Stimulated activated effector memory CD8-positive, alpha-beta T cell treated with anti-CD3 and anti-CD28 coated beads, Interleukin-12 subunit alpha, Interleukin-12 subunit beta, amount 100 ng/mL, for 72 hours (primary cell): ENCODE measurements at places on chromosomes 4 and X.
A peak's percentile ranks its signal among the peaks of the same experiment; 100 is the strongest.

- DNase-seq: no peak
Measured at GRCh38 chr4:41590591-41590990, 52.6 kb downstream of the LIMCH1 start.

GRCh38 chr4:18155067-18156041 is 133.8 kb upstream of the LCORL start:
- DNase-seq: no peak

GRCh38 chr4:61853041-61853440 is 652.9 kb downstream of the ADGRL3 start:
- DNase-seq: no peak

- no peak for DNase-seq
Measured at GRCh38 chr4:18524667-18525066, 503.1 kb upstream of the LCORL start.

GRCh38 chr4:151522866-151523519 is 114.0 kb downstream of the FHIP1A start:
- no peak for DNase-seq

DNA sequence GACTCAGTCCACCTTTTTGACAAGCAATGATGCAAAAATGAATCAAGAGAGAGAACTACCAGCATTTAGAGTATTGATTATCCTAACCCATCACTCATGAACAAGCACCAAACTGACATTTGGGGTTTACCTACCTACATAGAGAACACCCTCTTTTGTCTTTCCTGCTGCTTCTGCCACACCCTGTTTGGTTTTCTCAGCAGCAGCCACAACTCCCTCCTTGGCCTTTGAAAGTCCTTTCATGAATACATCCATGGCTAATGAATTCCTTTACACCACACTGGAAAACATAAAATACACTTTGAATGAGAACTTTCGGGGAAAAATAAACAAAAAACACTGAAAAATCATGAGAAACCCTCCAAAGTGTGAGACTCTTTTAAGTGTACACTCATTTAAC is 1.5 kb downstream of the SNCA start:
- DNase-seq: no peak

- DNase-seq: no peak
Measured at GRCh38 chrX:149274516-149275105, 230.5 kb downstream of the IDS start.

- no peak for DNase-seq
Measured at GRCh38 chr4:7425124-7425523, 9.6 kb downstream of the PSAPL1 start.

DNA sequence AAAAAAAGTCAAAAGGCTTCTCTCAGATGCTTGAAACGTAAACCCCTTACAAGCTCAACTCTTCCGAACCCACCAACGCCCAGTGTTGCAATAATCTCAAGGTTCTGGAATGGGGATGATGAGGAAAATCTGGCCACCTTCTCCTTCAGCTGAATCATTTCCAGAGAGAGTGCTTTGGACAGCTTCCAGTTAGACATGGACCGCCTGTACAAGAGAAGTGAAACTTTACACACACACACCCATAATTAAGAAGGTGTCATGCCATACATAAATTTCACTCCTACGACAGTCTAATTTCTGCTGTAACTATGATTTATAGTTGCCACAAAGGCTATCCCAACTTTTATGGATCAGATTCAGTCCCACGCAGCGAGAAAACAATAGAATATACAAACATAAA is 72.3 kb downstream of the PRKG2 start:
- no peak for DNase-seq

GRCh38 chrX:30504309-30504708 is 73.3 kb downstream of the TASL start:
- no peak for DNase-seq

DNA sequence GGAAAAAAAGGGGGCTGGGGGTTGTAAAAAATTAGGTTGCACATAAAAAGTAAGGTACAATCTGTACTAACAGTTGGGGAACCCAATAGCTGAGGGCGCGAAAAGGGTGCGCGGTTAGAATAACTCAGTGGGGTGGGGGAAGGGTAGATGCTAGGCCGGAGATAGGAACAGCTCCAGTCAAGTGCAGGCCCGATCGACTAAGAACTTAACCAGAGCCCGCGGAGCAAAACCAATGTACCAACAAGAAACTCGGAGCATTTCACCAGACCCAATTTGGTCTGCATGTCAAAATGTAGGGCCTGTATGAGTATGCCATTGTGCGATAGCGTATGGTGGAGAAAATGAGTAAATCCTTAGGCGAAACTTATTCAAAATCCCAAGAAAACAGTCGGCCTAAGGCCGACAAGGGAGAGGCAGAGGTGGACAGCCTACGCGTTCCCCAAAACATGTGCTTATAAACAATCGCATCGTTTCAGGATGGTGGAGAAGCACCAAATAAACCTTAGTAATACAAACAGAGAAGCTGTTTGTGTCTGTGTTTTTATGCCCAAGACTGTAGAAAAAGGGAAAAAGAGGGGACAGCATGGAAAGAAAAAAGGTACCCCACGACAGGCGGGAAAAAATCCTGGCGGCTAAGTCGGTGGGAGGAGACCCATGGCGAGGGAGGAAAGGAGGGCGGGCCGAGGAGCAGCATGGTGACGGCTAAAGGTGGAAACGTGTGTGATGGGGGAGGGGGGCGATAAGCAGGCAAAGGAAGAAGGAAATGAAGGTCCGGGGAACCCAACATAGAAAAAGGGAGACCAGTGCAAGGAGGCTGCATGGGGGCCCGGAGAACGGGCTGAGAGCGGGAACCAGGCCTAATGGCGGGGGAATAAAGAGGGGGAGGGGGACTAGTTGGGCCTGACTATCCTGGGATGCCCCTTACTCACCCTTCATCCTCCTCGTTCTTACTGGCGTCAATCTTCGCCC is 990 bp downstream of the HNRNPD start:
- DNase-seq: peak; percentile 46

DNA sequence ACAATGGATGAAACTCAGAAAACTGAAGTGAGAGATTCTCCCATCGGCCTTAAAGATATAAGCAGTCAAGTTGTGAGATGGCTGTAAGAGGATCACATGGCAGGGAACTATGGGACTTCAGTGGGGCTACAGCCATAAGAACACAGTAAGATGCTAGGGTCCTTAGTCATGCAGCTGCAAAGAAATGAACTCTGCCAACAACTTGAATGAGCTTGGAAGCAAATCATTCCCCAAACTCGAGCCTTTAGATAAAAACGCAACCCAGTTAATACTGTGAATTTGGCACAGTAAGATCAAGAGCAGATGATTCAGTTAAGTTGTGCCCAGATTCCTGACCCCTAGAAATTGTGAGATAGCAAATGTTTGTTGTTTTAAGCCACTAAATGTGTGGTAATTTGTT is 117.3 kb downstream of the FAM13A start:
- DNase-seq: no peak

DNA sequence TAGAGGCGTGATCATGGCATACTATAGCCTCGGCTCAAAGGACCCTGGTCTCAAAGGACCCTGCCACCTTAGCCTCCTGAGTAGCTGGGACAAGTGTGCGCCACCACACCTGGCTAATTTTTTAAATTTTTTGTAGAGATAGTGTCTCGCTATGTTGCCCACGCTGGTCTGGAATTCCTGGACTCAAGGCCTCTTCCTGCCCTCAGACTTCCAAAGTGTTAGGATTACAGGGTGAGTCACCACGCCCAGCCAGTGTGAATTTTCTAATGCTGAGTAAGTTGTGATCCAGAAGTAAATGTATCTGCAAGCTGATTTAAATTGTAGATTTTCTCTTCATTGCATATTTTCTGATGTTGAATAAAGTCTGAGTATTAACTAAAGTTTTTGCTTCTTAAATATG is 2.6 kb upstream of the ZNF674 start:
- no peak for DNase-seq

GRCh38 chrX:50812995-50813842 is 775 bp downstream of the SHROOM4 start:
- no peak for DNase-seq

- DNase-seq: no peak
Measured at GRCh38 chr4:33255094-33255493, 2534.9 kb downstream of the PCDH7 start.

DNA sequence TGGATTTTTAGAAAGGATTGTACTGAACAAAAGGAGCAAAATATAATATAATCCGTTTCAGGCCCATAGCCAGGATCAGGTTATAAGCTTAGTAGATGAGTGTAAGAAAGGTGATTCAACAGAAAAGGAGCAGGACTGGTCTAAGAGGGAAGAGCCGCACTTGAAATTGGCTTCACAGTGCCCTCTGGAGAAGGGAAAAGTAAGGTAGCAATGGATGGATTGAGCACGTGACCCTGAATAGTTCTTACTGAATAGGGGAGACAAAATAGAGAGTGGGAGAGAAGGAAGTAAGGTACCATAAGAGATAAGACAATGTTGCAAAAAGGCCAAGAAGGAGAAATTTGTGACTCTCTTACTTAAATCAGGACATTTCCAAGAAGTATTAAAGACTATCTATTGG is 15.6 kb downstream of the CXorf66 start:
- no peak for DNase-seq

DNA sequence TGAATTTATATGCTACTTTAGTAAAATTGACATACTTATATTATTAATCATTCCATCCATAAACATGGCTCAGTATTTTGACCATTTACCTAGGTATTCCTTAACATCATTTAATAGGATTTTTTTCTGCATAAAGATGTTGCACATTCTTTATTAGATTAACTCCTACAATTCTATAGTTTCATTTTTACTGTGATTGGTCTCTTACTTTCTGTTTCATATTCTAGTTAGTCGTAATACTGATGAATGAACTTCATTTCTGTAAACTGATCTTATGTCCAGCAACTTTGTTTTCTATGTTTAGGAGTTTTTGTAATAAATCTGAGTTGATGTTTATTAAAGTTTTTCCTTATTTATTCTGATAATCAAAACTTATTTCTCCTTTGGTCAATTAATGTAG is 278.2 kb upstream of the CXXC4 start:
- no peak for DNase-seq

- DNase-seq: no peak
Measured at GRCh38 chr4:53501561-53501960, 89.7 kb downstream of the LNX1 start.

GRCh38 chr4:140305053-140305452 is 68.4 kb upstream of the SCOC start:
- no peak for DNase-seq

DNA sequence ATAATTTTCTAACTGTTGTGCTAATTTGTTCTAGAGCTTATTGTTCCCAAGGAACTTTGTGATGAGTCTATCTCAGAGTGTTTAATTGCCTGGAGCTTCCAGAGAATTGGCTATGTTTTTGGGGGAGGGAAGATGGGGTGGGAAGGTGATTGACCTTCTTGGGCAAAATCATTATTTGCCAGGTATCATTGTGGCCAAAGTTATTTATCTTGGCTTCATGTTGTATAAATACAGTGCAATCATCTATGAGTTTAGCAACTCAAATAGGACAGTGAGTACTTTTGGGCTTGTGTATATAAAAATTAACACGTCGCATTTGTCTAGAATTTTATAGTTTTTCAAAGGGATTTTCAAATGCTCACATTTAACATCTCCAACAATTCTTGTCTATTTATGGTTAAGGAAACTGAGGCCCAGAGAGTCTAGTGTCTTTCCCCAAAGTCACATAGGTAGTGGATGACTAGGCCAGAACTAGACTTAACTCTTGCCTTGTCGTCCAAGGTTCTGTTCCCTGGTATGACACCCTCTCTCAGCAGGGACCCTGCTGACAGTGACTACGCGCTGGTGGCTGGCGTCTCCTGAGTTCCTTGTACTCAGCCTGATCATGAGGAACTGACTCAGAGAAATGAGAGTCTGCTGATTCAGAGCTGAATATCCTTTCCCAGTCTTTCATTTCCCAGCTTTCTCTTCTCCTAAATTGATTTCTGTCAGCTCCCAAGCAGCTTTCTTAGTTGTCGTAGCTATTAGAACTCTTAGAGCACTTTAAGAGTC is 27.7 kb downstream of the FNIP2 start:
- no peak for DNase-seq

- DNase-seq: no peak
Measured at GRCh38 chrX:4964112-4964511, 1250.7 kb upstream of the PRKX start.

GRCh38 chr4:153039542-153040185 is 103.5 kb downstream of the FHDC1 start:
- DNase-seq: no peak

GRCh38 chr4:128123036-128123435 is 61.9 kb downstream of the LARP1B start:
- no peak for DNase-seq
